ENCODE measurements at places on chromosomes 3 and 15. TPM values are rescaled to one million over a fixed set of nuclear protein-coding genes. Genes with fewer than 3 reads are reported as not detected.

The VPS39 gene
- total RNA-seq, result 32.9 TPM

The DOCK3 gene
- not detected for total RNA-seq

The MYH15 gene
- not detected for total RNA-seq

The ARNT2 gene
- total RNA-seq, result 9.5 TPM

The TEX55 gene
- total RNA-seq, result not detected

The WDR49 gene
- total RNA-seq, result not detected

The REC114 gene
- total RNA-seq, result not detected

The RUBCN gene
- 23.1 TPM for total RNA-seq

The MESP2 gene
- total RNA-seq, result under 0.01 TPM

The IL20RB gene
- total RNA-seq, result 34.0 TPM

The TRIM42 gene
- not detected for total RNA-seq

The SUCNR1 gene
- not detected for total RNA-seq

The TM4SF1 gene
- total RNA-seq, result 206 TPM

The GOLGA8N gene
- total RNA-seq, result 0.71 TPM

The NPHP3 gene
- total RNA-seq, result 16.4 TPM

The GOLGA8J gene
- total RNA-seq, result not detected

The C3orf49 gene
- total RNA-seq, result not detected

The ALPK3 gene
- total RNA-seq, result under 0.01 TPM

The GOLGA6D gene
- total RNA-seq, result not detected

The ANKRD63 gene
- not detected for total RNA-seq

The PLA2G4E gene
- not detected for total RNA-seq

The RASL12 gene
- 12.1 TPM for total RNA-seq

The HYAL2 gene
- 83.3 TPM for total RNA-seq

The TMCO5A gene
- total RNA-seq, result not detected

The ATP13A5 gene
- total RNA-seq, result not detected

The CD200R1 gene
- not detected for total RNA-seq

The PYDC2 gene
- total RNA-seq, result not detected

The SAMD7 gene
- not detected for total RNA-seq

The TF gene
- total RNA-seq, result not detected

The TM6SF1 gene
- total RNA-seq, result 3.4 TPM

The MASP1 gene
- total RNA-seq, result 52.5 TPM

The DPH6 gene
- 8.4 TPM for total RNA-seq

The TRIM59 gene
- total RNA-seq, result 35.1 TPM

The CYP1A2 gene
- not detected for total RNA-seq

The CPNE9 gene
- total RNA-seq, result not detected

The C15orf62 gene
- total RNA-seq, result 0.18 TPM

The ANKRD34C gene
- not detected for total RNA-seq

The KNG1 gene
- not detected for total RNA-seq

The TMIE gene
- not detected for total RNA-seq

The TMEM41A gene
- total RNA-seq, result 10.5 TPM

The DPPA4 gene
- total RNA-seq, result not detected

The FHIT gene
- total RNA-seq, result not detected

The SSR3 gene
- total RNA-seq, result 388 TPM

The LYSMD2 gene
- 16.0 TPM for total RNA-seq

The P2RY13 gene
- not detected for total RNA-seq

The NMB gene
- 14.9 TPM for total RNA-seq

The IQCH gene
- 2.3 TPM for total RNA-seq

The FBXO40 gene
- total RNA-seq, result not detected

The TM2D3 gene
- 41.1 TPM for total RNA-seq

The SERPINI2 gene
- not detected for total RNA-seq

The PTX3 gene
- total RNA-seq, result 865 TPM

The GP9 gene
- not detected for total RNA-seq

The SPESP1 gene
- total RNA-seq, result 0.58 TPM

The TRPM1 gene
- not detected for total RNA-seq

The DNAJB8 gene
- total RNA-seq, result not detected

The ROPN1 gene
- total RNA-seq, result 0.18 TPM

The CPNE4 gene
- total RNA-seq, result not detected

Data from myometrial cell (primary cell).